T-helper 22 cell (primary cell): ENCODE measurements at places on chromosomes 11 and 22.

DNA sequence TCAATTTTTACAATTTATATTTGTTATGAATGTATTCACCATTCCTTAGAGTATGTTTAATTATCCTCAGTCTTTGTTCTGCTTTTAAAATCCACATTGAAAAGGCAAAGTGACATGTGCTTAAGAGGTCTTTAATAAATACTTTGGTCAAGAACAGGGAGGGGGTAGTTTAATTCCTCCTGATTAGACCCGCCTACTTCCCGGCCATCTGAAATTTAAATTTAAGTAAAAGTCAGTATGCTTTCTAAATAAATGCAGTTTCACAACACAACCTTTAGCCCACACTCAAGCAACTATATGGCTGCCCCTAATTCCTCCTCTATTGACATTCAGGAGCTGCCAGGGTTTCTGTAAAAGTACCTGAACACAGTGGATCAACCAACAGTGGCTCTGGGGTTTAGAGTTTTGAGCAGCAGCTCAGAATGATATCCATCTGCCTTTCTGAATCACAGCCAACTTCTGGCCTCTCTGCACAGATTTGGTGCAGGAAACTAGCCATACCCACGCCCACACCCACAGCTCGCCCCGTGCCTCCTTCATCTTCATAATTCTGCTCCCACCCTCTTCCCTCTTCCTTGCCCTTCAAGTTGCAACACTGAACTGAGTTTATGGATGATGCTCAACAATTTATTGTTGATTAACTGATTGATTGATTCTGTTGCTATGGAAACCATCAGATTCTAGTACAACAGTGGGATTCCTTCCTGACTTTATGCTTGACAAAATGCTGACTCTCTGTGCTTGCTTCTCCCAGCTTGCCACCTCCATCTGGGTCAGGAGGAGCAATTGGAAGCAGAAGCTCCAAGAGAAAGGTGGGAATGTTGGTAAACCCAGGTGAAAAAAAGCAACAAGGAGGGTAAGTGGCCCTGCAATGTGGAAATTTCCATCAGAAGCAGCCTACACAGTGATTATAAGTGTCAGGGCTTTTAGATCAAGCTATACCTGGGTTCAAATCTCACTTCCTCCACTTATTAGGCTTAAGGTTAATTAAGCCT lies 70.8 kb downstream of the PANX1 start:
- no peak for DNase-seq

- no peak for DNase-seq
Measured at GRCh38 chr11:26805001-26805400, 83.1 kb upstream of the SLC5A12 start.

GRCh38 chr22:19325296-19325948 lies 33.9 kb upstream of the CLTCL1 start:
- no peak for DNase-seq

- DNase-seq: no peak
Measured at GRCh38 chr11:113877670-113878055, 2.3 kb upstream of the USP28 start.

- DNase-seq: no peak
Measured at GRCh38 chr11:3069425-3069824, 12.2 kb upstream of the CARS1 start.
